ENCODE measurements at places on chromosomes 7 and 10.

- no peak for DNase-seq
- no peak overlapping the region for H3K27ac ChIP-seq
- no peak overlapping the region for H3K4me3 ChIP-seq
- H3K36me3 ChIP-seq: peaks cover 10% of the 10 kb centered on the region
- peaks cover 7% of the 10 kb centered on the region for H3K4me1 ChIP-seq
These were observed 8.9 kb downstream of the LCOR start for GRCh38 chr10:96840841-96841518.

GRCh38 chr7:29494350-29494749, 69.3 kb upstream of the PRR15 start:
- no peaks in the 10 kb centered on the region for H3K27me3 ChIP-seq
- no peak for DNase-seq
- no peak overlapping the region for H3K27ac ChIP-seq
- H3K36me3 ChIP-seq: no peaks in the 10 kb centered on the region

- no peak overlapping the region for H3K27ac ChIP-seq
- H3K27me3 ChIP-seq: no peaks in the 10 kb centered on the region
- no peak for DNase-seq
- no peaks in the 10 kb centered on the region for H3K4me1 ChIP-seq
These were observed 8.1 kb upstream of the SH2D4B start for GRCh38 chr10:80529604-80530003.

DNA sequence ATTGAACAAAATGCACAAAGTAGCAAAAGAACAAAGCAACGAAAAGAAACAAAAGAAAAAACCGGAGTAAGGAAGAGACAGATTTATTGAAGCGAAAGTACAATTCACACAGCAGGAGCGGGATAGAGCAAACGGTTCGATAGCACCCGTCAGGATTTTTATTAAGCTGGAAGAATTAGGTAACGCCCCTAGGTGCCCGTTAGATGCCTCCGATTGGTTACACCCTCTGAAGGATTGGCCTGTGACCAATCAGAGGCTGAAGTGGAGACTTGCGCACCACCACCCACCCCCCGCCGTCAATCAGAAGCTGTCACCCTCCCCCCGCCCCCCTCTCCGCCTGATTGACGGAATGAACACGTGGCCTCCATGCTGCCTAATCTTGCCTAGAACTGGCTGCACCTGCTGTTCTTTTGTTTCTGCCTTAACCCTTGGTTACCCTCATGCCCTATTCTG, 16.8 kb downstream of the OCM2 start:
- no peak for DNase-seq
- H3K27ac ChIP-seq: no peak overlapping the region
- peaks cover 11% of the 10 kb centered on the region for H3K36me3 ChIP-seq
- H3K27me3 ChIP-seq: no peaks in the 10 kb centered on the region
- H3K4me3 ChIP-seq: no peak overlapping the region
- peaks cover 17% of the 10 kb centered on the region for H3K4me1 ChIP-seq

GRCh38 chr7:109963741-109964140, 1127.2 kb upstream of the LRRN3 start:
- no peaks in the 10 kb centered on the region for H3K4me1 ChIP-seq
- H3K4me3 ChIP-seq: no peak overlapping the region
- H3K36me3 ChIP-seq: 0 out of 2 replicates have a peak, but pooled peaks cover 6% of the 10 kb centered on the region
- no peaks in the 10 kb centered on the region for H3K27me3 ChIP-seq
- H3K27ac ChIP-seq: no peak overlapping the region
- no peak for DNase-seq

DNA sequence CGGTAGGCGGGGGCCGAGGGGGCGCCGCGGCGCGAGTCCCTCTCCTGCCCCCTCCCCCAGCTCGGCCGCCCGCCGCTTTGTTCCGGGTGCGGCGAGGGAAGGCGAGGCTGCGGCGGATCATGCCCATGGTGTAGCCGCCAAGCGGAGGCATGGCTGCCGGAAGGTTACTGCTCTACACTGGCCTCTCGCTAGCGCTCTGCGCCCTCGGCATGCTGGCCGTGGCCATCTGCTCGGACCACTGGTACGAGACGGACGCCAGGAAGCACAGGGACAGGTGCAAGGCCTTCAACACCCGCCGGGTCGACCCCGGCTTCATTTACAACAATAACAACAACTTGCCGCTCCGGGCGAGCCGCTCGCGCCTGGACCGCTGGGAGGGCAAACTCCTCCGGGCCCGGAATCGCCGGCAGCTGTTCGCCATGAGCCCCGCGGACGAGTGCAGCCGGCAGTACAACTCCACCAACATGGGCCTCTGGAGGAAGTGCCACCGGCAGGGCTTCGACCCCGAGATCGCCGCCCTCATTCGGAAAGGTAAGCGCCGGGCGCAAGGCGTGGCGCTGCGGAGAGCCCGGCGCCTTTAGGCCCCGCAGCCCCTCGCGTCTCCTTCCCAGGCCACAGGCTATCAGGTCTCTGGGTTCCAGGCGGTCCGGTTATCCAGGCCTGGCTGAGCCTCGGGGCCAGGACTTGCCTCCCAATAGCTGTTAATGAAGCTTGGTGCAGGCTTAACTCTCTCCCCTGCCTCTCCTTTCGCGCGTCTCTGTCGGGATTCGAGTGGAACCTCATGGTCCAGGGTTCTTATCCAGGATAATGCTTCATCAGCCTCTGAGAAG, 513 bp downstream of the TMEM178B start:
- H3K4me1 ChIP-seq: no peaks in the 10 kb centered on the region
- no peak overlapping the region for H3K4me3 ChIP-seq
- H3K36me3 ChIP-seq: no peaks in the 10 kb centered on the region
- no peak overlapping the region for H3K27ac ChIP-seq

- no peak overlapping the region for H3K4me3 ChIP-seq
- no peak overlapping the region for H3K27ac ChIP-seq
- no peaks in the 10 kb centered on the region for H3K4me1 ChIP-seq
- H3K36me3 ChIP-seq: no peaks in the 10 kb centered on the region
- H3K27me3 ChIP-seq: no peaks in the 10 kb centered on the region
- DNase-seq: no peak
These were observed 133.7 kb downstream of the PTPRZ1 start for GRCh38 chr7:122006687-122007086.

DNA sequence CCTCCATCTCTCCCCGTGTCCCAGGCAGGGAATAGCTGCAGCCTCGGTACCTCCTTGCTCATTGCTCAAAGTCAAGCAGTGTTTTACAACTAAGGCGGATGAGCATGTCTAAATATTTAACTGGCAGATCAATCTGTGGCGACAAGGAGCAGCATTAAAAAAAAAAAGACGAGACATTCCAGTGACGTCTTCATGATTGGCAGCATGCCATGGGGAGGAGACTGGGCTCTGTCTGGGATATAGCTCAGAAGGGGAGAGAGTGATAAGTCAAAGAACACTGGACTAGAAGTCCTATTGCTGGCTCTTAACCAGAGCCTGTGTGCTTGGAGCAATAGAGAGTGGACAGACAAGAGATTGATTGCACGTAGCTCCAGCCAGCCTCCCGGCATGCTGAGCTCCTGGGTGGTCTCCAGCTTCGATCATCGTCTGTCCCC, 287.5 kb upstream of the PODXL start:
- no peaks in the 10 kb centered on the region for H3K36me3 ChIP-seq
- H3K4me3 ChIP-seq: no peak overlapping the region
- no peak for DNase-seq
- H3K27ac ChIP-seq: no peak overlapping the region
- H3K4me1 ChIP-seq: no peaks in the 10 kb centered on the region
- H3K27me3 ChIP-seq: peaks cover 5% of the 10 kb centered on the region
